ENCODE measurements at places on chromosomes 12 and 14.

- no peak for DNase-seq
Measured at GRCh38 chr14:63383776-63384367, 65.1 kb upstream of the GPHB5 start.

DNA sequence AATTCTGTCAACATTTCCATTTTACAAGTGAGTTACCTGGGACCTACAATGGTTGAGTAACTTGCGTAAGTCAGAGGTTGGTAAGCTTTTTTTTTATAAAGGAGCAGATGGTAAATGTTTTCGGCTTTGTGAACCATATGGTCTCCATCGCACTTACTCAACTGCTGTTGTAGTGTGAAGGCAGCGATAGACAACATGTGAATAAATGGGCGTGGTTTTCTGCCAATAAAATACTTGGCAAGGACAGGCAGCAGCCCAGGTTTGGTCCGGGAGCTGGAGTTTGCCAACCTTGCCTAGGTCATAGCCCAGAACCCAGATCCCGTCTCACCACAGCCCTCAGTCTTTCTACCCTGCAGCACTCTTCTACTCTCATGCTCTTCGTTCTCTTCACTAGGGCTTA is 6.3 kb downstream of the DDX55 start:
- no peak for DNase-seq

GRCh38 chr12:80707126-80707829 is at the start of gene MYF6:
MYF6 (plus strand) TSS chr12:80707634; CDS start chr12:80707720, 86 bp downstream.
- DNase-seq: no peak

DNA sequence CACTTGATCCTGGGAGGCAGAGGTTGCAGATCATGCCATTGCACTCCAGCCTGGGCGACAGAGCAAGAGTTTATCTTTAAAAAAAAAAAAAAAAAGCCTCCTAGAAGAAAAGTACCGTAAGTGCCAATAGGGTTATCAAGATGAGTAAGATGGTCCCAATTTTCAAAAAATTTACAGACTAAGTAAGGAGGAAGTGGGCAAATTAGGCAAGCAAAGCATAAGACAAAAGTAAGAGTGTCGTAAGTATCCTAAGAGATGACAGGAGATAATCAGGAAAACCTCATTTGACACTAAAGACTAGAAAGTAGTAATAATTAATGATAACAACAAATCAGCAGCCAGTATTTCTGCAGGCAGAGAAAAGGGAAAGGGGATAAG is 12.2 kb downstream of the PYM1 start:
- DNase-seq: no peak

DNA sequence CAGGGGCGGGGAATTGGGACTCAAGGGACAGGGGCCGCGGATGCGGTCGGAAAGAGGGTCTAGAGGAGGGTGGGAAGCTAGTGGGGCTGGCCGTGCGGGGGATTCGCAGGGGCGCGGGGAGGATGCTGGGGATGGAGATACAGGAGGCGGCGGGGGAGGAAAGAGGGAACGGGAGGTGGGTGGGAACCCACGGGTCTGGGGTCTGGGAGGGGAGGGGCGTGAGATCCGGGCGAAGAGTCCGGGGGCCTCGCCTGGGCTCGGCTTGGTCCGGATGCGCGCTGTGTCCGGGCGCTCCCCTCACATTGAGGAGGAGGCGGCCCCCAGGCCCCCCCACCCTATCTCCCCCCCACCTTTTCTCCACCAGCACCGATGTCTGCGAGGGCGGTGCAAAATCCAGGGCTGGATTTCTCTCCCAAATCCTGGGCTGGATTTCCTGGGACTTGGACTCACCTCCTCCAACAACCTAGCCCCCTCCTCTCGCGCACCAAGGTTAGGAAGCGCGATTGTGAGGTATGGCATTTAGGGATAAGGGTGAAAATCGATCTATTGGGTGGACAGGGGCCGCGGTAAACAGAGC is at the start of gene AGAP2:
TSS of gene AGAP2 (minus strand) at position 82 of the 577 bp plus-strand sequence. CDS start 496 bp downstream, outside the sequence.
- no peak for DNase-seq

DNA sequence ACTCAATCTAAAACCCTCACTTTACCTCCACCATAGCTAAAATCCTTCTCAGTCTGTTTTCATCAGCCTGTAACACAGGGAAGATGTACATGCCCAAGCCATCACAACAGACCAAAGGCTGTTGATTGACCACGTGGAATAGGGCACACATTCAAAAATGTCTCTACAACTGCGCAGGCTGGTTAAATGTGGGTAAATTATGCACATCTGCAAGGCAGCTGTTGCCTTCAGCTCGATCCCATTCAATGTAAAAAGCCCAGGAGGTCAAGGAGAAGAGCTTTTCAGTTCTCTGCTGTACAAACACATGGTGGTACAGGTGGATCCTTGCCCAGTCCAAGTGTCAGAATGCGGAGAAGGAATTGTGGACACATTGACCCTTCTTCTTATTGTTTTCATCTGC is 354.0 kb downstream of the FLRT2 start:
- no peak for DNase-seq
